Spinal cord (tissue), 10 donors: ENCODE measurements at places on chromosomes 4 and X. TPM values are rescaled to one million over a fixed set of nuclear protein-coding genes. Genes with fewer than 3 reads are reported as not detected.

AFM gene
- polyA plus RNA-seq = not detected

KLHL4 gene
- 9.7 TPM for polyA plus RNA-seq

SMIM10L2A gene
- 47.0 TPM for polyA plus RNA-seq

ZNF185 gene
- polyA plus RNA-seq = 8.5 TPM

LDB2 gene
- polyA plus RNA-seq = 44.4 TPM

ABCG2 gene
- polyA plus RNA-seq = 20.0 TPM

FAM53A gene
- polyA plus RNA-seq = 1.5 TPM

NAA11 gene
- polyA plus RNA-seq = 0.14 TPM

MAGEB5 gene
- polyA plus RNA-seq = not detected

SYP gene
- polyA plus RNA-seq = 344 TPM

TCEANC gene
- 6.0 TPM for polyA plus RNA-seq

NPY2R gene
- 1.1 TPM for polyA plus RNA-seq

USP27X gene
- polyA plus RNA-seq = 11.2 TPM

DTHD1 gene
- polyA plus RNA-seq = 13.2 TPM

GPC3 gene
- 73.0 TPM for polyA plus RNA-seq

CXorf49B gene
- not detected for polyA plus RNA-seq

NPY1R gene
- polyA plus RNA-seq = 11.6 TPM

SMPX gene
- not detected for polyA plus RNA-seq
